Epithelial cell of prostate (primary cell): ENCODE measurements at places on chromosomes 1 and 21.

GRCh38 chr1:89257041-89257440 is 15.6 kb downstream of the GBP5 start:
- no peak for DNase-seq

GRCh38 chr1:25927521-25928265 is 21.5 kb upstream of the STMN1 start:
- DNase-seq, result no peak

DNA sequence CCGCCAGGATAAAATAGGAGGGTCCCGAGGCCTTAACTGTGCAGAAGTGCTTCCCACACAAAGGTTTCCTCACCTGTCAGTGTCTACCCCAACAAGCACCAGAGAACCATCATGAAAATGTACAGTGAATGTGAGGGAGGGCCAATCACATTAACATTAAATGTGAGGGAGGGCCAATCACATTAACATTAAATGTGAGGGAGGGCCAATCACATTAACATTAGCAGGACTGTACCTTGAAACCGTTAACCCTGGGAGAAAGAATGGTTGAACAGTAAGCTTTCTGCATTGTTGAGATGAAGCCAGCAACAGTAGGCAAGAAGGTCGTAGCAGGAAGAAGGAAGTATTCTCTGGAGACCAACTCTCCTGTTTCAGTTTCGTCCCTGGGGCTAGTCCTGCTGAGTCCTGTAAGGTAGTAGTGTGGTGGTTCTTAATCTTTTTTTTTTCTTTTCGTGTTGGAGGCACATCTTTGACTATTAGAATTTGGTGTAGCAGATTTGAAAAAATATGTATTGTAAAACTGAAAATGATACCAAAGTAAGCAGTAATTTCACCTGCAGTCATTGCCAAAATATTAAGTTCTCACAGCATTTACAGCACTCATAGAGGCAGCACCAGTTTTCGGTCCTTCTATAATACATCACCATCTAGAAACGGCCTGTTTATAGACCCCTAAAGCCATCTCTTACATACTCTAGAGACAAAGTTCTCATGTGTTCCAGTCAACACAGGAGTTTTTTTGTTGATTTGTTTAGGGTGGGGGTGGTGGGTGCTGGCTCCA is 98.6 kb upstream of the PPP2R5A start:
- DNase-seq, result peak; percentile 18

DNA sequence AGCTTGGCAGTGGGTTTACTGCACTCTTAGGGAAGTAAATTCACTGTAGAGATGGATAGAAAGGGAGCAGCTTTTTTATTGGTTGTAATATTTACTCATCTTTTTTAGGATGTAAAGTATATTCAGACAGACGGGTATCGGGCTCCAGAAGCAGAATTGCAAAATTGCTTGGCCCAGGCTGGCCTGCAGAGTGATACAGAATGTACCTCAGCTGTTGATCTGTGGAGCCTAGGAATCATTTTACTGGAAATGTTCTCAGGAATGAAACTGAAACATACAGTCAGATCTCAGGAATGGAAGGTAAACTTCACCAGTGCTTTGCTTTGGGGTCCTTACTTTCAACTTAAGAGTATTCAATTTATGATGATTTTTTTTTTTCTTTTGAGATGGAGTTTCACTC is 3.2 kb downstream of the UHMK1 start:
- DNase-seq, result no peak

- no peak for DNase-seq
Measured at GRCh38 chr1:211739671-211740411, 64.4 kb upstream of the NEK2 start.
